ENCODE measurements at places on chromosomes 11 and 22.

DNA sequence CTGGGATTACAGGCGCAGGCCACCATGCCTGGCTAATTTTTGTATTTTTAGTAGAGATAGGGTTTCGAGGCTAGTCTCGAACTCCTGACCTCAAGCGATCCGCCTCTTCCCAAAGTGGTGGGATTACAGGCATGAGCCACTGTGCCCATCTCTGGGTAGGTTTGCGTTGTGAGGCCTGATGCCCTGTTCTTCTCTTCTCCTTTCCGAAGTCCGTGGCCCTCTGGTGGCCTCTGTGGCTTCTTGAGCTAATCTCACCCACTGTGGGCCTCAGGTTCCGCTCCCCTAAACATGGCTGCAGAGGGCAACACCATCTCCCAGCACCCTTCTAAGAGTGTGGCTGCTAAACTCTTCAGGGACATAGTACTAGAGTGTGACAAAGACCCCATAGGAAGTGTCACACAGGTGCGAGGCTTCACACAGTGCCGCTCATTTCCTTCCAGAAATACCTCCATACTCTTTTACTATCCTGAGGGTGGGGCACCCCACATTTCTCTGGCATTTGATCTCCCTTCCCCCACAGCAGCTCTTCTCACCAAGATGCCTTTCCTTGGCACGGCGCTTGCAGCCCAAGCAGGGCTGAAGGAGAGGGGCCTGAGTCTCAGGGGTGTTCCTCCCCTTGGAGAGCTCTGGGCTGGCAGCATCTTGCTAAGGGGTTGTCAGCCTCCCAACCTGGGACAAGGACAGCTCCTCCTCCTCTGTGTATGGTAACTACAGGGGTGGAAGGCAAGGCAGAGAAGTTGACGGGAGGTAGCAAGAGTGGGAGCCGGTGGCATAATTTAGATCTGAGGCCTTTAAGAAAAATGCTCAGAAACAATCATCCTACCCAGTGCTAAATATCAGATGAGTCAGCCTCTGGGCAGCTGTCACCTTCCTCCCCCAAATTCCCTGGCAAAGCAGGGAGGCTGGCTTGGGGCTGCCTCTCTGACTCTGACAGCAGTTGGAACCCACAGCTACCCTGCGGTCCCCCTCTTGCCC is 6.1 kb downstream of the THY1 start:
- no peak for DNase-seq

- no peak for DNase-seq
These were observed 195.2 kb downstream of the NAV2 start for GRCh38 chr11:19907839-19908238.

GRCh38 chr11:1880746-1881441 is 10.8 kb downstream of the PRR33 start:
- no peak for DNase-seq

- peak; percentile 51 for DNase-seq
These were observed at the start of gene OSBP2 for GRCh38 chr22:30694640-30695350. Gene OSBP2 (plus strand): TSS chr22:30694874. CDS start chr22:30694910, 36 bp downstream.

DNA sequence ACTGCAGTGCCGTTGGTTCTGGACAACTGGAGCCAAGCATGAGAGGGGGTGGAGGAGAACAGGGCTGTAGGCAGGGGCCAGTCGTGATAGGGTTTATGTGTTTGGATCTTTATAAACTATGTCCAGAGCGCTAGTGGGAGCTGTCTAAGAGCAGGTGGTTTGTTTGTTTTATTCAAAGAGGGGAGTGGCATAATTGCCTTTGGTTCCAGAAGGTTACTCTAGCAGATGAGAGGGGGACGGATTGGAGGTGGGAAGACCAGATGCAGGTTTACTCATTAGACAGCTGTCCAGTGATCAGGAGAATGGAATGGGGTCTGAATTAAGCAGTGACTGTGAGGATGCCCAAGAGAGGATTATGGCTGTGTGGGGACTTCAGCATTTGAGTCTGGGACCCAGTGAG is 109.3 kb upstream of the TBCEL start:
- DNase-seq = no peak

Data from neuronal stem cell (in vitro differentiated cells).